Renal cortex interstitium (tissue), 15 donors: ENCODE measurements at places on chromosomes 2 and 18.

GRCh38 chr2:237682856-237683670 is 55.7 kb downstream of the LRRFIP1 start:
- DNase-seq: no peak

DNA sequence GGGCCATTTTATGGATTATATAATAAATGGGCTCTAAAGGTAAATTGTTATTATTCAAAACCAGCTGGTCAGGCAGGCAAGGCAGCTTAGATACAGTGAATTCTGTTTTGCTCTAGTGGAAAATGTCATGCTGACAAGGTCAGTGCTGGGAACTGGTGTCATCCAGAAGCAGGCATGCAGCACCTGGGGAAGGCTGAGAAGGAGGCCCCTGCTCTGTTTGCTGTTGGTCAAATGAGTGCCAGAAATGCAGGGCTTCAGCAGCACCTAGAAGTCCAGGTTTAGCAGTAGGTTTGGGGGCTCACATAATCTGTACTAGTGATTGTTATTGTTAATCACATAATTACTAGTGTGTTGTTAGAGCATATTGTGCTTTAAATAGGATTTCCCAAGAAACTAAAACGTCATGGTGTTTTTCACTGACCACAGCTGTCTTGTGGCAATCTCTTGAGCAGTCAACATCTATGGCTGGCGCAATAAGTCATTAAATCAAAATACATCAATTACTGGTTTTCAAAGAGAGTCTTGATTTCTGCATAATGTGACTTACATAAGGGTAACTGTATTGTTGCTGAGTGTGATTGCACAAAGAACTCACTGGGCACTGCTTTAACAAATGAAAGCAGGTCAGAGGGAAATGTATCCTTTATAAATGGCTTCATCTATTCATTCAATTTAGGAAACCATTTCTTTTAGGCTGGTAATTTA is 99.1 kb downstream of the MYO3B start:
- no peak for DNase-seq

GRCh38 chr2:238294393-238295143 is 6.2 kb upstream of the PER2 start:
- DNase-seq: no peak

DNA sequence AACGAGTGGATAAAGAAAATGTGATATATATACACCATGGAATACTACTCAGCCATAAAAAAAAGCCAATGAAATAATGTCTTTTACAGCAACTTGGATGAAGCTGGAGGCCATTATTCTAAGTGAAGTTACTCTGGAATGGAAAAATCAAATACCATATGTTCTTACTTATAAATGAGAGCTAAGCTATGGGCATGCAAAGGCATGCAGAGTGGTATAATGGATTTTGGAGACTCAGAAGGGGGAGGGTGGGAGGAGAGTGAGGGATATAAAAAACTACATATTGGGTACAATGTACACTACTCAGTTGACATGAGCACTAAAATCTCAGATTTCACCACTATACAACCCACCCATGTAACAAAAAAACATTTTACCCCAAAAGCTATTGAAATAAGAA is 1.7 kb upstream of the MSGN1 start:
- DNase-seq: no peak

GRCh38 chr2:225207043-225207442 is 164.8 kb upstream of the DOCK10 start:
- no peak for DNase-seq

DNA sequence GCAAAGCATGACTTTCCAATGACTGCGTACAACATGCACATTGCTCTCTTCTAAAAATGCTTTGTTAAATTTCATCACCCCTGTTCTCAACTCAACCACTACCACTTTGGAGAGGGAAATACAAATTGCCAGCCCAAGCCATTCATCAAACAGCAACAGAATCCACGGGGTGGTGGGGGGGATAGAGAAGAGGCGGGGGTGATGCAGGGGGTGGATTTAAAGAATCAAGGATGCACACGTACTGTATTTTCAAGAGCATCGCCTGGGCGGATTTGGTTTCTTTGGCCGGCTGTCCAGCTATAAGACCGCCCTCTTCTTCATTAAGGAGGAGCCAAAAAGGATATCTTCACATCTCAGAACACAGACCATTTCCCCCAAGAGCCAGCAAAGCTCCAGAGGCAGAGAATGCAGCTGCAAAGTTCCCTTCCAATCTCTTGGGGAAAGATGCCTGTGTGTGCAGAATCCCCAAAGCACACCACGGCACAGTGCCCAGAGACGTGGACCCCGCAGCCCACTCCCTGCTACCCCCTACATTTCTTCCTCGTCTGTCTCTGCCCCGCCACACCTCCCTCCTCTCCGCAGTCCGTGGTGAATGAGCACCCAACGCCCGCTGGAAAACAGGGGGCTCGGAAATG is 977 bp downstream of the SLC8A1 start:
- DNase-seq: peak; percentile 74

- DNase-seq: no peak
Observed at GRCh38 chr2:2057125-2057721, 273.9 kb downstream of the MYT1L start.

DNA sequence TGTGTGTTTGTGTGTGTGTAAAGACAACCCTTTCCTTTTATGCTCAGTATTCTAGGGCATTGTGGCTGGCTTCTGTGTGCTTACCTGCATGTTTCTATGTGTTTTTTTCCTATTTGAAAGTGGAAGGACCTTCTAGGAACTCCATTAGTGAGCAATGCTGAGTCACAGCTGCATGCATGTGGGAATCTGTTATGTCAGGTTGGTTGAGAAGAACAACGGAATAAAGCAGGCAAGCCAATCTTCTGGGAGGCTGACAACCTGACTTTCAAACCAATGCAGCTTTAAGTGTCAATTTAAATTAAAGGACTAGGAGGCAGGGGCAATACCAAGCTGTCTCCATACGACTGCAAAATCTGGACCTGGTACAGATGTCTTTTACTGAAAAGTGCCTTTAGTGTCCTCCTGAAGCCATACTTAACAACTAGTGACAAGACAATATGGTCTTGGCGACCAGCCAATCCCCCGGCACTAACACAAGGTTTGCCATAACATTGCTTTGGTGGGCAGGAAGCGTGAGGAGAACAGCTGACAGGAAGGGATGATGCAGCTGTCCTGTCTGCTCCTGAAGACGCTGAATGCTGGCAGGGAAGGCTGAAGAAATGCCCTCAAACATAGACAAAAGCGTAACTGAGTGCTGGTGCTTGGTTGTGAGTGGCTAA is 514.7 kb upstream of the CDH7 start:
- DNase-seq: no peak

DNA sequence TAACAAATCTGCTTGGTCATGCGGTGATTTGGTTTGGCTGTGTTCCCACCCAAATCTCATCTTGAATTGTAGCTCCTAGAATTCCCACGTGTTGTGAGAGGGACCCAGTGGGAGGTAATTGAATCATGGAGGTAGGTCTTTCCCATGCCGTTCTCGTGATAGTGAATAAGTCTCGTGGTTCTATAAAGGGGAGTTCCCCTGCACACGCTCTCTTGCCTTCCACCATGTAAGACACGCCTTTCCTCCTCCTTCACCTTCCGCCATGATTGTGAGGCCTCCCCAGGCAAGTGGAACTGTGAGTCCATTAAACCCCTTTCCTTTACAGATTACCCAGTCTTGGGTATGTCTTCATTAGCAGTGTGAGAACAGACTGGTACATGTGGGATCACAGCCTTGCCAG is 36.7 kb downstream of the TRABD2A start:
- DNase-seq: no peak

- no peak for DNase-seq
Observed at GRCh38 chr2:55156326-55156725, 75.8 kb downstream of the CLHC1 start.

- no peak for DNase-seq
Observed at GRCh38 chr2:144912206-144912605, 392.3 kb upstream of the ZEB2 start.

- DNase-seq: no peak
Observed at GRCh38 chr2:130258356-130258755, 60.1 kb upstream of the TUBA3E start.
